ENCODE measurements at places on chromosomes 6 and 20.

DNA sequence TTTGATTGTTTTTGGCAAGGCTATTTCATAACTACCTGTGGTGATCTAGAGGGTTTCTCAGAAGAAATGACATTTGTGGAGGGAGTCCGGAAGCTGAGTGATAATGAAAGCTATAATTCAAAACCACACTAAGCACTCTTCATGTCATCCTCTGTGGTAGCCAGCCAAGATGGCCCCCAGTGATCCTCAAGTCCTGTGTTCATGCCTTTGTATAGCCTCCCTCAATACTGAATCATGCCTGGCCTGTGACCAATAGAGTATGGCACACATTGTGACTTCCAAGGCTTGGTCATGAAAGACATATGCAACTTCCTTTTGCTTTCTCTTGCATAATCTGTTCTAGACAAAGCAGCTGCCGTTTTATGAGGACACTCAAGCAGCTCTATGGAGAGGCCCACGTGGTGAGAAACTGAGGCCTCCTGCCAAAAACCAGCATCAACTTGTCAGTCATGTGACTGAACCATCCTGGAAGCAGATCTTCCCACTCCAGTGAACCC, 12.8 kb upstream of the DNAAF9 start:
- no peak for DNase-seq

DNA sequence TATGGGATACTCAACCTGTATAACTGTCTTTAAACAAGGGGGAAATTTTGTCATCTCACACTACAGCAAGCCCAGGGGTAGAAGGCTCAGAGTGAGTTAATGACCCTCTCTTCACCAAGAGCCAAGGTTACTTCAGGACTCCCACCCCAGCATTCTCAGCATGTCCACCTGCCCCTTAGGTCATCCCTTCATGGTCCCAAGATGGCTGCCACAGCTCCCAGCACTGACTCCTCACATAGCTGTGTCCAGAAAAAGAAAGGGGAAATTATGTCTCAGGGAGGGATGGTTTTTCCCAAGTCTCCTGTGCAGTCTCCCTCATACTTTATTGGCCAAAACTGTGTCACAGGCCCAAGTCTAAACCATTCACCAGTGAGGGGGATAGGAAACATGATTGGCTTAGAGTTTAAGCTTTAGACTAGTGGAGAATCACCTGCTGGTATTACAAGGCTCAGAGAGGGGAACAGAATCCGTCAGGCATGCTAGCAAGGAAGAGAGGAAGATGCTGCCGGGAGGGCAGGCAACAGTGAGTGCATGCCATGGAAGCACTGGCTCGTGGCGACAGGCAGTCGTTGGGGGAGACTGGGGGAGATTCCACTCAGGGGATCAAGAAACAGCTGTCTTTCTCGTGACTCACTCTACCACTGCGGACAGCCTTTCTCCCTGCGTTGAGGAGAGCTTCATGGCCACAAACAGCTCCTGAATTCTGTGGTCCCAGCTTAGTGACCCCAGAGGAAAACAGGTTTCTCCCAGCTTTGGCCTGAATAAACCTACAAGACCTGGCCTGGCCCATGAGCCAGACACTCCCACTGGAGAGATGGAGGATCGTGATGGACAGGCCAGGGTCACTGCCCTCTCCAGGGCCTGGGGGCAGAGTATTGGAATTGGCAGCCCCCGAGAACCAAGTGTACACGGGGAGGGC, 37.2 kb downstream of the HM13 start:
- DNase-seq = no peak

GRCh38 chr6:127118298-127119101, at the start of gene RSPO3:
RSPO3 (plus strand) TSS chr6:127118671; CDS start chr6:127119193, 522 bp downstream.
- DNase-seq = no peak

DNA sequence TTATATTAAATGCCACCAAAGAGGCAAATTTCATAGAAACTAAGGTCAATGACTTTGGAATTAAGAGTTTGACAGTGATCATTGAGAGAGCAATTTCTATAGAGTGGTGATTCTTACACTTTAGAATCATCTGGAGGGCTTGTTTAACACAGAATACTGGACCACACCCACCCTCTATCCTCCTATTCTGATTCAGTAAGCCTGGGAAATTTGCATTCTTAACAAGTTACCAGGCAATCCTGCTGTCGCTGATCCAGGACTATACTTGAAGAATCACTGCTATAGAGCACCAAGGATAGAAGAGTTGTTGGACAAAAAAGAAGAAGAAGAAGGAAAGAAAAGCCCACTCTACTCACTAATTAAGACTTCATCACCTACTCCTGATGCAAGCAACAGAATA, 21.3 kb upstream of the TBX18 start:
- no peak for DNase-seq

DNA sequence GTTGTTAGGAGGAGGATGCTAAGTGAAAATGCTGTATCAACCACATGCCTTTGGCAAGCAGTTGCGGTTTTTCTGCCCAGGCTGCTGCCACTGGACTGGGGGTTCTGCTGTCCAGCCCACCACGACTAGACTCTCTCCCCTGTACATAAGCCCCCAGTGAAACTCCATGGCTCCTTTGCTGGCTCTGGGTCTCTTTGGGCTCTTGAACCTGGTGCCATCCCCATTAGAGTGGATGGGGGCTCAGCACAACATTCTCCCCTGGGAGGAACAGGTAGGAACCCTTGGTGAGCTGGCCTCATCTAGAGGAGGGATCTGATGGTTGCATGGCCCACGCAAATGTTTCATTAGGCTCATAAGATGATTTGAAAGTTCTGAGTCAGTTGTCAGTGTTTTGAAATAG, 204.8 kb upstream of the KCNG1 start:
- no peak for DNase-seq

DNA sequence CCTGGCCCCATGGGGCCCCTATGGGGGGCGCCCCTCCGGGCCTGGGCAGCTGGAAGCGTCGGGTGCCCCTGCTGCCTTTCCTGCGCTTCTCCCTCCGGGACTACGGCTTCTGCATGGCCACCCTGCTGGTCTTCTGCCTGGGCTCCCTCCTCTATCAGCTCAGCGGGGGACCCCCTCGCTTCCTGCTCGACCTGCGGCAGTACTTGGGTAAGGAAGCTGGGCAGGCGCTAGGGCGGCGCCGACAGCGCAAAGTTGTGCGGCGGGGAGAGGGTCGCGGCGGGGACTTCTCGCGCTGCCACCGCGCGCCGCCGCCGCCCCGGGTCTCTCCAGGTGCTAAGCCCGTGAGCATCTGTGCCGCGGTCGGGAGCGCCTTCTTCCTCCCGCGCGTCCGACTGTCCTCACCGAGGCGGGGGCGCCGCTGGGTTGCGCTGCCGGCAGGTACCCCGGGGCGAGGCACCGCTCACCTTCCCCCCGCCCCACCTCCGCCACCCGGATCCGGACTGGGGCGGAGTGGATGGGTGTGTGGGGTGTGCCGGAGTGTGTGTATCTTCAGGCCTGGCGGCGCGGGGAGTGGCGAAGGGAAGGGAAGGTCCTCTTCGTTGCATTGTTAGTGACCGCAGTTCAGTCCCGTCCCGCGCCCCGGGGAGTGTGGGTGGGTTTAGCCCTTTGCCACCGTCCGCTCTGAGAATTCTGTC, 788 bp downstream of the UST start:
- no peak for DNase-seq

DNA sequence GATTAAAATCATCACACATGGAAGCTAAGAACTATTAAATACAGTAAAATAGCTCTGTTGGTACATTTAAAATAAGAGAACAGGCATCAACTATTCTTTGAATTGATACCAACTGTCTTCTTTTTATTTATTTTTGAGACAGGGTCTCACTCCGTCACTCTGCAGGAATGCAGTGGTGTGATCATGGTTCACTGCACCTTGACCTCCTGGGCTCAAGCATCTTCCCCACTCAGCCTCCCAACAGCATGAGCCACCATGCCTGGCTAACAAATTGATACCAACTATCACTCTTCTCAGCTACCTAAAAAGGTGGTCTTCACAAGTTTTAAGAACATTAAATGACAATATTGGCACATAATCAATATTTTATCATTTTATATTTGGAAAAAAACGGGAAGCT, 7.8 kb upstream of the PNISR start:
- DNase-seq = no peak

GRCh38 chr20:50278377-50278683, 87.7 kb downstream of the CEBPB start:
- DNase-seq = no peak

DNA sequence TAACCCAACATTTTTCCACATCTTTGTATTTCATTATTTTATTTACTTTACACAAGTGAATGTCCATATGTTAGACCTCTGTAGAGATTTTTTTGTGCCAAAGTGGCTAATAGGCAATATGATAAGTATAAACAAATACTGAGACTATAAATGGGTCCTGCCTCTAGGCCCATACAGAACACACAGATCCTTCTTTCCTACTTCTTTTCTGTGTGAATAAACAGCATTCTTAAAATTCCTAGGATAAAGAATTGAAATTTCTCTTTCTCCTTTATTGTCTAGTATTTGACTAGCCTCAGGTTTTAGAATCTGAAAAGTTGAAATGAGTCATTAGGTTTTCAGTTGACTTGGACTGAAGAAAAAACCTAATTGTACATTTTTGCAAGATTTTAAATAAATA, 46.3 kb upstream of the HS3ST5 start:
- no peak for DNase-seq

DNA sequence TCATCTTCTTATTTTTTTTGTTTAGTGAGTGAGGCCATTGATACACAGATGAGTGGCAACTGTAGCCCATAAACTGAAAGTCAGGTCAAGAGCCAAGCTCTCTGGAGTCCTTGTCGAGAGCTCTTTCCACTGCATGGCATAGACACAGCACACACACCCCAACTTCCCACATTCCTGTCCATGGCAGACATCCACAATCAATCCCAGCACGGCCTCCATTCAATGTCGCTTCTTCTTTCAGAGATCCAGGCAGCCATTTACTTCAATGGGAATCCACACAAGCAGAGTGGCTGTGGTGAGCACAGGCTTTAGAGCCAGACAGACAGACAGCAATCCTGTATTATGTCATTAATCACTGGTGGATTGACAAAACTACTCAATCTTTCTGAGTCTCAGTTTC, 34.9 kb upstream of the ECI2 start:
- no peak for DNase-seq

- no peak for DNase-seq
These were observed 167.8 kb upstream of the ZNF337 start for GRCh38 chr20:25864326-25864962.

DNA sequence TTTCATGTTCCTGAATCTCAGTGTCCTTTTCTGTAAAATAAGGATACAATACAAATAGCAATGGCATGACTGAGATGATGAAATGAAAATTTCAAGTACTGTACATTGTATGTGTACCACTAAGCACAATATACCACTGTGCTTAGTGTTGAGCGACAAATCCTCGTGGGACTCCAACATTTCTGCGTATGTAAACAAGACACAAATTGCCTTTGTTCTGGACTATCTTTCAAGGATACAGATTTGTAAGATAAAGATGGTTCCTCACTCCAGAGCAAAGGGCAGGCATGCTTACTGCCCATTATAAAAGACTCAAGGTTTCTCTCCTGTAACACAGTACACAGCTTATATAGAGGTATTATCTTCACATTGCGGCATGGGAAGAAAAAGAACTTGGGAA, 6.0 kb downstream of the RARS2 start:
- no peak for DNase-seq

GRCh38 chr6:119297049-119297448, 52.5 kb downstream of the MAN1A1 start:
- no peak for DNase-seq

Data from NCI-H1048 (cell line).